ENCODE measurements at places on chromosomes 1 and 21. TPM values are rescaled to one million over a fixed set of nuclear protein-coding genes. Genes with fewer than 3 reads are reported as not detected.

CYP4Z1 gene
- not detected for total RNA-seq

BROX gene
- 33.0 TPM for total RNA-seq

GBP5 gene
- total RNA-seq, result 0.94 TPM

KCNC4 gene
- total RNA-seq, result 16.6 TPM

AIM2 gene
- 0.35 TPM for total RNA-seq

OVAAL gene
- 6.3 TPM for total RNA-seq

GUCA2A gene
- not detected for total RNA-seq

RRAGC gene
- 23.6 TPM for total RNA-seq

HPDL gene
- not detected for total RNA-seq

FAM89A gene
- 4.1 TPM for total RNA-seq

ENTREP3 gene
- total RNA-seq, result 15.5 TPM

HMCN1 gene
- 7.3 TPM for total RNA-seq

EIF4G3 gene
- 45.6 TPM for total RNA-seq

IL20 gene
- not detected for total RNA-seq

CFAP74 gene
- not detected for total RNA-seq

CDC14A gene
- 4.9 TPM for total RNA-seq

FOXO6 gene
- total RNA-seq, result 2.0 TPM

APOBEC4 gene
- not detected for total RNA-seq

S100A7A gene
- not detected for total RNA-seq

TEKT2 gene
- not detected for total RNA-seq

LCE3E gene
- not detected for total RNA-seq

S100B gene
- total RNA-seq, result 0.62 TPM

F5 gene
- 0.97 TPM for total RNA-seq

CELA2A gene
- not detected for total RNA-seq

OR2L13 gene
- total RNA-seq, result not detected

HFM1 gene
- total RNA-seq, result 2.7 TPM

OR2L5 gene
- not detected for total RNA-seq

CFHR5 gene
- total RNA-seq, result not detected

MAP10 gene
- total RNA-seq, result 2.3 TPM

F13B gene
- not detected for total RNA-seq

GSTM3 gene
- 93.2 TPM for total RNA-seq

C1orf94 gene
- total RNA-seq, result not detected

LMOD1 gene
- total RNA-seq, result 9.6 TPM

KTI12 gene
- 3.9 TPM for total RNA-seq

GLMN gene
- 5.8 TPM for total RNA-seq

RXFP4 gene
- not detected for total RNA-seq

NAV1 gene
- 86.6 TPM for total RNA-seq

CD1E gene
- not detected for total RNA-seq

ANGPTL3 gene
- total RNA-seq, result not detected

KLHL20 gene
- total RNA-seq, result 17.1 TPM

AGBL4 gene
- 0.32 TPM for total RNA-seq

DDAH1 gene
- total RNA-seq, result 58.1 TPM

GART gene
- total RNA-seq, result 45.3 TPM

CENPL gene
- 3.9 TPM for total RNA-seq

C1orf210 gene
- total RNA-seq, result not detected

AMY2A gene
- not detected for total RNA-seq

C1QTNF12 gene
- 2.6 TPM for total RNA-seq

RIMKLA gene
- 7.6 TPM for total RNA-seq

CELA3B gene
- total RNA-seq, result not detected

PYCR2 gene
- total RNA-seq, result 68.6 TPM

GNG4 gene
- total RNA-seq, result 0.24 TPM

WDR64 gene
- total RNA-seq, result not detected

ICOSLG gene
- 1.5 TPM for total RNA-seq

Measured in cardiac septum (tissue), 1 donor.